ENCODE measurements at places on chromosomes 11 and 22.

GRCh38 chr22:36257948-36258670 lies 5.2 kb downstream of the APOL1 start:
- no peak for DNase-seq

- DNase-seq = no peak
Measured at GRCh38 chr11:84390441-84391078, 1104.4 kb upstream of the CCDC90B start.

- no peak for DNase-seq
Measured at GRCh38 chr22:30872285-30873041, 96.1 kb downstream of the MORC2 start.

GRCh38 chr22:27377501-27378295 lies 423.9 kb downstream of the MN1 start:
- no peak for DNase-seq

DNA sequence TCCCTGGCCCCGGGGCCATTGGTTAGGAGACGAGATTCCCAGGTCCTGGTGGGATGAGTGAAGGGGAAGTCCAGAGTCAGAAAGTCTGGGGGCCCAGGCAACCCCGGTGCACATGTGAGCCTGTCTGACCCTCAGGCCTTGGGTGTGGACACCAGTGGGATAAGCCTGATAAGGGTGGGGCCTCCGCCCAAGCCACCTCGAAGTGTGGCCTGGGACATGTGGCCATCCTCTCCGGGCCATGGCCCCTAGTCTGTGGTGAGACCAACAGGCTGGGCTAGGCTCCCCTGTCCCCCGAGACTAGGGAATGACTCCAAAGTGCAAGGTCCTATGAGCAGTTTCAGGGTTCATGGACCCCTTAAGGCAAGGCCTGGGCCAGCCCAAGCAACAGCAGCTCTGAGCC lies 6.3 kb downstream of the CABP7 start:
- DNase-seq = no peak

DNA sequence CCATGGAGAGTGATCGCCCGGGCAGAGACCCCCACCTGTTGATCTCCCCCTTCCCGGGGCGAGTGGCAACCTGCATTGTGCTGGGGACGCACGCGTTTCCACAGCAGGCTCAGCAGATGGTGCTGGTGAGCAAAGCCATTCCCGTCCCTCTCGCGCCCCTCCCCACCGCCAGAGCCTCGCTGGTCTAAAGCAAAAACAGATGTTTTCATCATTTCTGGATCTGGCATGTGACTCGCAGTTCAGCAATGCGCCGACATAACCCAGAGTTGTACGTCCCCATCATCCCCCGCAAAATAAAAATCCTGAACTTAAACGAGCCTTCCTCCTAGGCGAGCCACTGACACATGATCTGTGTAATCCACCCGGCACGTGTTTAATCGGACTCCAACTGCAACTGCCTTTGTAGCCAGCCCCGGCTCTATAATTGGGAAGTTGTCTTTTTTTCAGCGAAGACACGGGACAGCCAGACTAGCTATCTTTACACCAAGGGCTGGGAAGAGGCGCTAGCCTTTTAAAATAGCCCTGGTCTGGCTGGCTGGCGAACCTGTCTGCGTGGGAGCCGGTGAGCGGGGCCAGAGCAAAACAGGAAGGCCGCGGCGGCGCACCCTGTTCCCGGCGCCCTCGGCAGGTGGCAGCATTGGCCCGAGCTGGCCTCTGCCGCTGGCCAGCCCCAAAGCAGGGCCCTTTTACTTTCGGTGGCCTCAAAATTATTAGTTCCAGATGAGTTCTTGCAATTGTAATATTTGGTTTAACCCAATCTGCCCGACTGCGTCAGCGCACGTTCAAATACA lies 203.0 kb upstream of the SORL1-AS1 start:
- peak; percentile 57 for DNase-seq

DNA sequence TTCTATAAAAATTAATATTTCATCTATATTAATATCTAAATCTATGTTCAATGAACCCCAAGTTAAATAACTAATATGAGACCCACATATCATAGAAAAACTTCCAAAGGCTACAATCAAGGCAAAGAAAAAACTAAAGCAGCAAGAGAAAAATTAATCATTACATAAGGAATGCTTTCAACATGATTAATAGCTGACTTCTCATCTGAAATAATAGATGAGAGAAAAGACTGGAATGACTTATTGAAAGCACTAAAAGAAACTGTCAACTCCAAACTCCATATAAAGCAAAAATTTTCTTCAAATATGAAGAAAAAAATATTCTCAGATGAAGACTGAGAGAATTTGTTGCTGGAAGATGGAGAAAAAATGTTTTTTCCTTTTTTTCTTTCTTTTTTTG lies 13.0 kb downstream of the TRIM5 start:
- DNase-seq = no peak

- no peak for DNase-seq
Measured at GRCh38 chr22:33792832-33793231, 127.4 kb downstream of the LARGE1 start.

DNA sequence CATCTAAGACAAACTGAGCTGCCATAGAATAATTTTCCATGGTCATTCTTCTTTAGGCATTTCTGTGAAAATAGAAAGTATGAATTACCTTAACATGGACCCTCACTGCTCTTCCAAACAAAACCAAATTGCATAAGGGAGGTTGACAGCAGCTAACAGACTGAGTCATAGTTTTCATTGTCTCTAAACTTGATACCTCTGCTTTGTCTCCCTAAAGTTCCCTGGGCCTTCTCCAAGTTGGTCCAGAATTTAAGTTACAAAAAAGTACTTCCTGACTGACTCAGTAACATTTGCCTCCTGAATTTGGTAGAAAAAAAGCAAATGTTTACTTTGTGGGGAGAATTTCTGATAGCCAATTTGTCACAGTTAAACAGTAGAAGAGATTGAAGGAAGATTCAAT lies 3.0 kb downstream of the OR8D1 start:
- DNase-seq = no peak

DNA sequence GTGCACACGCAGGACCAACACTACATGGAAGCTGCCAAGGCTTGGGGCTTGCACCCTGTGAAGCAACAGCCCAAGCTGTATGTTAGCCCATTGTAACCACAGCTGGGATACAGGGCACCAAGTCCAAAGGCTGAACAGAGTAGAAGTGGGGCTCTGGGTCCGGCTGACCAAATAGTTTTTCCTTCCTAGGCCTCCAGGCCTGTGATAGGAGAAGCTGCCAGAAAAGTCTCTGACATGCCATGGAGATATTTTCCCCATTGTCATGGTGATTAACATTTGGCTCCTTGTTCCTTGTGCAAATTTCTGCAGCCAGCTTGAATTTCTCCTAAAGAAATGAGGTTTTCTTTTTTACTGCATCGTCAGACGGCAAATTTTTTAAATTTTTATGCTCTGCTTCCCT lies 941.2 kb downstream of the FAM181B start:
- DNase-seq = no peak

GRCh38 chr11:78373689-78374088 lies 43.9 kb downstream of the GAB2 start:
- no peak for DNase-seq

GRCh38 chr11:68206211-68206610 lies 6.9 kb downstream of the KMT5B start:
- no peak for DNase-seq

- no peak for DNase-seq
Measured at GRCh38 chr11:100691896-100692653, 5.0 kb downstream of the ARHGAP42 start.

GRCh38 chr22:50627642-50628542 lies at the start of gene ARSA:
Gene ARSA, minus strand, starts transcription at chr22:50628152. Its CDS starts 373 bp downstream, at chr22:50627779.
- DNase-seq = no peak

- DNase-seq = no peak
Measured at GRCh38 chr11:19602406-19602805, 110.2 kb upstream of the NAV2 start.

DNA sequence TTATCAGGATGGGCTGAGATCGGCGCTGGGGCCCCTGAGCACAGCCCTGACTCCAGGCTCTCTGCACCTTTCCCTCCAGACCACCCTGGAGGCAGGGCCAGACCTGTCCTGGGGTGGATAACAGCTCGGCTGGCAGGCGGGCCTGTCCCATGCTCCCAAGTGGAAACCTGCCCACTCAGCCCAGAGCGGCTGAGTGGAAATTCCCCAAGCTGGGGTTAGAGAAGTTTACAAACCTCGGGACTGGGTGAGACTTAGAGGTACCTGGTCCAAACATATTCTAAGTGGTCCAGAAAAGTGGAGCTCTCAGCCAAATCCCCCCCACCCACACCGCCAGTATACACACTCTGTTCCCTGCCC lies 4.8 kb upstream of the FXYD2 start:
- DNase-seq = no peak

GRCh38 chr22:28222571-28222970 lies 303.5 kb upstream of the PITPNB start:
- no peak for DNase-seq

GRCh38 chr11:8066911-8067455 lies 14.0 kb upstream of the TUB start:
- no peak for DNase-seq

DNA sequence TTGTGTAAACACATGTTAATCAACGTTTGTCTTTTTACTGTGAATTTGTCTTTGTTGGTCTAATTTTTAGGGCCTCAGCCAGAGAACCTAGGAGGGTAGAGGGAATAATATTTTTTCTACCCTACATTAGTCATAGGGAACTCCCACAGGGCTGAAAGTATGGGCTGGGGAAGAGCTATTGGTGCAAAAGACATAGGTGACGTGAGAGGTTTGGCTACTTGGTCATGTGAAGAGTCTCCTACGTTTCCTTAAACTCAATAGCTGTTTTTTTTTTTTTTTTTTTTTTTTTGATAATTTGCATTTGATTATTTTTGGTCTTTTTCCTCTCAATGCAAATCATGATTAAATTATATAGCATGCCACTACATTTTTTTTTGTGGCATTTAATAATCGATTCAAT lies 15.9 kb upstream of the MMP7 start:
- no peak for DNase-seq

DNA sequence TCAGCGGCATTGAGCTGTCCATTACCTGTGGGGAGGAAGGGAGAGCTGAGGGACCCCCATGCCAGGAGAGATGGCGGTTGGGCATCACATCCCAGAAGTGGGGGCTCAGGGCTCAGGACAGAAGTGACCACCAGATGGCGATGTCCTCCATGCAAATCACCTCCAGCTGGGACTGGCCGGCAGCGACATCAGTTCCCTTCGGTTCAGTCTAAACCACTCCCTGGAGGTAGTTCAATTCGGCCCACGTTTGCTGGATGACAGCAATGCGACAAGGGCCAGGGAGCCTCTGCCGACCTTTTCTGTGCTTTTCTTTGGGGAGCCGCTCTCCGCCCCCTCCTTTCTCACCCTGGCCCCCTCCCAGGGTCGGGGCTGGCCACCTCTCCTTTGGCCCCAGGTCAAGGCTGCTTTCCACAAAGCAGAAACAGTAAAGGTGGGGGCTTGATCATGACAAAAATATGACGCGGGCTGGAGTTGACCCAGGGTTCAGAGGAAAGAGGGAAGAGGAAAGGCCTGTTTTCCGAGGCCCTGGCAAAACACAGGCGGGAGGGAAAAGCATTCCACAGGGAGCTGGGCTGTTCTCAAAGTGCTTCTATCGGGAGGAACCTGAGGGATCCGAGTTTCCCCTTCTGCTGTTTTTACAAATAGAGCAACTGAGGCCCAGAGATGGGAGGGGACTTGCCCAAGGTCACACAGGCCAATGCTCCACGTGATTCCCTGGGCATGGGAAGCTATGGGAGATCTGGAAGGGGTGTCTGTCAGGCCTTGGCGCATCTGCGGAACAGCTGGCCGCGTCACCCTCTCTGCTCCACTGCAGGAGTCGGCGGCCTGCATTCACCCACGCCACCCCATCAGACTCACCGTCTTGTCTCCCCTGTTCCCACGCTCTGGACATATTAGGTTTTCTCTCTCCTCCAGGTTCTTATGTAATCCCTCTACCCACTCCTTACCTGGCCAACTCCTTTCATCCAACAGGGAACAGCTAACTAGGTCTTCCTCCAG lies 54.7 kb downstream of the FBXO7 start:
- DNase-seq = no peak

- no peak for DNase-seq
Measured at GRCh38 chr22:28874061-28874460, 9.3 kb upstream of the ZNRF3 start.

- no peak for DNase-seq
Measured at GRCh38 chr11:35111161-35112055, 27.6 kb upstream of the CD44 start.

- no peak for DNase-seq
Measured at GRCh38 chr11:2104524-2105440, 34.4 kb downstream of the IGF2 start.

DNA sequence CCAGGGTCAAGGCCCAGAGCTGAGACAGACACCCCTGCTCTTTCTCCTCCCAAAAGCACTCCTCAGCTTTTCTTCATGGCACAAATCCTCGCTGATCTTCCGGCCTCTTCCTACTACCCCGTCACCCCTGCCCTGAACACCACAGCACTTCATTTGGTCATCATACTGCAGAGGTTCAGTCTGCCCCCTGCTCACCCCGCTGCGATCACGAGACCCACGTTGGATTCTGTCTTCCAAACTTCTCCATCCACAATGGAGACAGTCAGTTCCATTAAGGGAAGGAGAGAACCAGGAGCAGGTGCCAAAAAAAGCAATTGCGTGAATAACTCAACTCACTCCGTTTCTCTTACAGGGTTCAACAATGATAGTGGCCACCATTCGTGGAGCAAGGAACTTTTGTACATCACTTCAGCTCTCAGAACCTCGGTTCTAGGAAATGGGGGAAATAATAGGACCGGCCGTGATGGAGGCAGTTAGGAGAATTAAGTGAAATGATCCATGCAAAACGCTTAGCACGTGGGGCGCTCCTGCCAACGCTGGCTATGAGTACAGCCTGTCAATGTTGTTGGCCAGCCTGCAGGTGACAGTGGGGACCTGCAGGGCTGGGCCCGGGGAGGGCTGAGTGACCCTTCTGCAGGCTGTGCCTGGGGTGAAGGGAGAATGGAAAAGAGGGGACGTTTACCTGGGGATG lies 45.9 kb downstream of the MN1 start:
- no peak for DNase-seq

- DNase-seq = peak; percentile 39
Measured at GRCh38 chr11:133928628-133929059, 28.1 kb downstream of the IGSF9B start.

DNA sequence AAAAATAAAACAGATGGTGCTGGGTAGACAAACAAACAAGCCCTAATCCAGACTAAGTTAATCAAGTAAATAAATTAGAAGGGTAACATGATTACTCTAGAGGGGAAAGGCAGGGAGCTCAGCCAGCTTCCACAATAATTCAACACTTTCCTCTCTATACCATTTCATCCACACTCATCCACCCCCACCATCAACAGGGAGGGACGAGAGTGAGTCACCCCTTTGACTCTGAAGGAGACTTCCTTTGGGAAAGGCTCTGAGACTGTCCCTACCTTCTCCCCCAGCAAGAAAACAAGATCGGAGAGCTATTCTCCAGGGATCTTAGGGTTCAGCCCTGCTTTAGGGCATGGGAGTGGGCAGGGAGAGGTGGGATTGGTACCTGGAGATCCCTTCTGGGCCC lies 33.1 kb downstream of the TRIM66 start:
- DNase-seq = no peak

- DNase-seq = no peak
Measured at GRCh38 chr11:93623920-93624319, 37.6 kb upstream of the CEP295 start.
